AML-193 (cell line): ENCODE measurements at places on chromosomes 5 and 9.

DNA sequence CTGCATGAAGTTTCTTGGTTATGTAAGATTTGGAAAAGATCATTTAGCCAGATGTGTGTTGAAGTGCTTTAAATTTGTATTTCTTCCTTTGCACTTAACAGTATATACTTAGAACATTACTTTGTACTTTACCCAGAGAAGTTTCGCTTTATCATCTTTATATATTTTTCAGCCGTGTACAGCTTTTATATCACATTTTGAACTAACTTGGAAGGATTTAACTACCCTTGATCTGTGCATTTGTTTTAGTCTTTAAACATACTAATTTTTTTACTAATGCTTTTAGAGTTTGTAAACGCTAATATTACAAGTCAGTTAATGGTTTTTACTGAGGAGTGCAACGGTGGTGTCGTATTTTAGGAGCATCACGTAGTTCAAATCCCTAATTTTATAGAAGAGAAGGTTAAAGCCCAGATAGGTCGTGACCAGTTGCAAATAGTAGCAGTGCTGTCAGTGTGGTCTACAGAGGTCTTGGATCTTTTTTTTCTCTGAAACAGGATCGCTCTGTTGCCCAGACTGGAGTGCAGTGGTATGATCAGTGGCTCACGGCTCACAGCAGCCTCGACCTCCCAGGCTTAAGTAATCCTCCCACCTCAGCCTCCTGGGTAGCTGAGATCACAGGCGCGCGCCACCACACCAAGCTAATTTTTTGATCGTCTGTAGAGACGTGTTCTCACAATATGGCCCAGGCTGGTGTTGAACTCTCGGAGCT lies 2.0 kb downstream of the MATR3 start:
- DNase-seq = no peak

DNA sequence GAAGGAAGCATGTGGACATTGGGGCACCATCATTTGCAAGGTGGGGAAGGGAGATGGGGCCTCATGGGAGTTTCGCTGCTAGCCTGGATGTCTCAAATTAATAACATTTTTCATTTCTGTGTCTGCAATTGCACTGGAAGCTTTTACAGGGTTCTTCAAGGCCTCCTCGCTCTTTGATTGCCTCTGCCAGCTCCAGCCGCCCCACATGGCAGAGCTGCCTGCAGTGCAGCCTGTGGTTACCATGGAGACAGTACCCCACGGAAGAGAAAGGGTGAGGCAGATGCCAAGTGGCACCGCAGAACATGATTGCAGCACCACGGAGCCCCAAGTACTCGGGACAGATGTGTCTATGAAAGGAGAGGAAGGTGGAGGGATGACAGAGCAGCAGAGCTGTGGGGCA lies 25.4 kb downstream of the CTNND2 start:
- no peak for DNase-seq

DNA sequence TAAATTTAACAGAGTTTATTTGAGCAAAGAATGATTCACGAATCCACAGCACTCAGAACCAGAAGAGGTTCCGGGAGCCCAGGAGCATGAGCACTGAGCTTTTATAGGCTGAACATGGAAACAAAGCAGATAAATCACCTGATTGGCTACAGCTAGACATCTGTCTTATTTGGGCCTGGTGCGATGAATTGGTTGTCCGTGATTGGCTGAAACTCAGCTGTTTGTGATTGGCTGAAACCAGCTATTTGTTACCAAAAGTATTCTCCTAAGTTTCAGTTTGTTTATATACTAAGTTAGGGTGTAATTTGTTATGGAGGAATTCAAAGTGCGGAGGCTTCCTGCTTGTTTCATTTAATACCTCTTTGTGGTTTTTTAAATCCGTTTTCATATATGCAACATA lies 15.8 kb upstream of the LCP2 start:
- no peak for DNase-seq

DNA sequence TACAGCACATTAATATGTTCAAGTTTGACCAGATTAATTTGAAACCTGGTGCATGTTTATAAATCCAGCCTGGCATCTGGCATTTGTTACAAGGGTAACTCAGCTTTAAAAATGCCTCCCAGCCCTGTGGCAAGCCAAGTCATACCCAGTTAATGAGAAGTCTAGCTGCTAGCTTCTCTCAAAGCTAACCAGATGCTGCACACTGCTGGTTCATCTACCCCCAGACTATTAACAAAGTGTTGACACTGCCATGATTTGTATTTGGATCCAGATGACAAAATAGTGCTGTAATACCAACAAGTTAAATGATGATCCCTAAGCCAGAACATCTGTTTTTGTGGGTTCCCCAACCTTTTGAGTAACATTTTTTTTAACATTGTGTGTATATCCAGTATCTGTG lies 573.7 kb upstream of the DAB2 start:
- DNase-seq = no peak

- peak; percentile 7 for DNase-seq
Observed at GRCh38 chr5:110054240-110054639, 364.5 kb downstream of the MAN2A1 start.

DNA sequence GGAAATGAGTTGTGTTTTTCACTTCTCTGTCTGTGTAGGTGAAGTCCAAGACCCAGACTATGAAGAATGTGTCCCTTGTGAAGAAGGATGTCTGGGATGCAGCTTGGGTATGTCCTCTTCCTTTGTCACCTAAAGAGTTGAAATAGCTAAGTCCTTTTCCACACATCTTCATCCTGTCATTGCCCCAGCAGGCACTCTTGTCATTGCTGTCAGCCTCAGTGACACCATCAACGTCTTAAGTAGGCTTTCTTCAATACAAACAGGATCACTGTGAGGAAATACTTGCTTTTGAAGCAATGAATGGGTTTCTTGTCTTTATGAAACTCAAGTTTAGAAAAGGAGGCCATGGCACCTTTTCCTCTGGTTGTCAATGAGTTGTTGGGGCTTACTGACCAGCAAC lies 153.6 kb downstream of the RFK start:
- no peak for DNase-seq

GRCh38 chr5:53900677-53901076 lies 340.2 kb downstream of the NDUFS4 start:
- DNase-seq = no peak

GRCh38 chr9:15277400-15278090 lies 29.5 kb downstream of the TTC39B start:
- DNase-seq = peak; percentile 8

DNA sequence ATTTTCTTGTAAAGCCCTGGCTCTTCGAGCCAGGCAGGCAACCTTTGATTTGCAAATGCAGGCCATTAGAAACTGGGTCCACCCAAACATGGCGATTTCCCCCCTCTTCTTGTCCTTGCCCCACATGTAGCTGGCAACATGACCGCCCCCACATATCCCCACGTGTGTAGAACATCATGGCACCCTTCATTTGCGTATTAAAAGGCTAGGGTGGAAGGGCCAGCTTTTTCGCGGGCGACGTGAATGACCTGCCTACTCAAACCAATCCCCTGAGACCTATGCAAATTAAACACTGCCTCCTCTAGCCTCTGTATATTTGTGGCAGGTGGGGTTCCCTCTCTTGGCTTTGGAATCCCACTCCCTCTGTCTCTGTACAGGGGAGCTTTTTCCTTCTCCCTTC lies 107.0 kb upstream of the CLINT1 start:
- no peak for DNase-seq

DNA sequence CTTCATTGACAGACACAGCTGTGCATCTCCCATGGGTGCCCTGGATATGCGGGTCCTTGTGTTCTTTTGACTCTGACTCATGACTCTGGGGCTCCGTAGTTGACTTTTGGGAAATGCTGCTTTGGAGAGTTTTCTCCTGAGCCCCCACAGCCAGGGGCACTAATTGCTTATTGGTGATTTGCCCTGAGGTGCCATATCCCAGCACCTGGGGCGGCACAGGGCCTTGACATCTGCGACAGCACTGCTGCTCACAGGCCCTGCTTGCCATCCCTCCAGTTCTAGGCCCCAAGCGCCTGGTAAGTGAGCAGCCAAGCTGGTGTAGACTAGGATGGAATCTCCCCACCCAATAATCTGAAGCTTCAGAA lies 75.1 kb downstream of the AMBP start:
- DNase-seq = no peak

GRCh38 chr9:36086442-36086841 lies 49.7 kb downstream of the RECK start:
- DNase-seq = no peak

GRCh38 chr9:134054891-134055811 lies 12.7 kb downstream of the BRD3 start:
- DNase-seq = no peak

- peak; percentile 75 for DNase-seq
Observed at GRCh38 chr9:97411789-97412625, at the start of gene TDRD7. TSS of gene TDRD7 (plus strand) at chr9:97412096. CDS start at chr9:97428466, 16,370 bp downstream.

GRCh38 chr9:124549016-124549415 lies 41.8 kb upstream of the NR5A1 start:
- DNase-seq = no peak

GRCh38 chr5:111224561-111225345 lies 569 bp downstream of the CAMK4 start:
- DNase-seq = no peak

GRCh38 chr9:93210324-93210973 lies 26.5 kb downstream of the WNK2 start:
- no peak for DNase-seq

GRCh38 chr9:122191584-122191983 lies 31.9 kb downstream of the MORN5 start:
- no peak for DNase-seq

DNA sequence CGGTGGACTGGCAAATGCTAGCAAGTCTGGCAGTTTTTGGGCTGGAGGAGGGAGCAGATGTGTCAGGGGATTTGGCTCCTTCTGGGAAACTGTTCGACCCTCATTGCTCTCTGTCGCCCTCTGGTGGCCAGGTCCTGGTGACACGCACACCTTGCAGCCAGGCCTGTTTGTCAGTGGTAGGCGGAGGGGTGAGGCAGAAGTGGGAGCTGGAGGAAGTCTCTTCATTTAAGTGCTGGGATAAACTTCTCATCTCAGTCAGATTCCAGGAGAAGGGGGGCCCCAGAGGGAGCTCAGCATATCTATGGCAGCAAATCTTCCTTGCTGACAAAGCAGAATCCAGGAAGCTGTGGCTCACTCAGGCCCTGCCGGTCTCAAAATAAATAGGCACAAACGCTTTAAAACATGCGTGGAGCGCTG lies 326.5 kb downstream of the ZSWIM6 start:
- DNase-seq = peak; percentile 16

DNA sequence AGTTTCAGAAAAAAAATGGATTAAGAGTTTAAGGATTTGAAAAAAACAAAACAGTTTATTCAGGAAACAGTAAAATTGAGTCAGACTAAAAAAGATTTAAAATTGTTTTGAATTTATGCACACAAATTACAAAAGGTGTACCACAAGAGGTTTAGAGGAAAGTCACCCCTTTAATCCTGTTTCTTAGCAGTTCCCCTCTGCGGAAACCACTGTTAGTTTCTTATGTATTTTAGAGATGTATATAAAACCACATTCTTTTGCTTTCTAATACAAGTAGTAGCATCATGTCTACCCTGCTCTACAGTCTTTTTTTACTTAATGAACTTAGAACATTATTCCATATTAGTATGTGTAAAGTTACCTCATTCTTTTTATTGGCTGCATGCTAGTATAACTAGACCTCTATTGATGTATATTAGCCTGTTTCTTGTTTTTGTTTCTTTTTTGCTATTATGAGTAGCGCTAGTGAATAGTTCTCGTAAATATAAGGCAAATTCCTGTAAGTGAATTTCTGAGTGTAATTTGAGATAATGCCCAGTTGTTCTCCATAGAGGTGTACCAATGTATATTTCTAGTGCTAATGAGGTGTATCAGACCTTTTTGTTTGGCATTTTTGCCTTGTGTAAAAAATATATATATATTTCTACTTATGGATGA lies 20.0 kb downstream of the GPBP1 start:
- DNase-seq = no peak

DNA sequence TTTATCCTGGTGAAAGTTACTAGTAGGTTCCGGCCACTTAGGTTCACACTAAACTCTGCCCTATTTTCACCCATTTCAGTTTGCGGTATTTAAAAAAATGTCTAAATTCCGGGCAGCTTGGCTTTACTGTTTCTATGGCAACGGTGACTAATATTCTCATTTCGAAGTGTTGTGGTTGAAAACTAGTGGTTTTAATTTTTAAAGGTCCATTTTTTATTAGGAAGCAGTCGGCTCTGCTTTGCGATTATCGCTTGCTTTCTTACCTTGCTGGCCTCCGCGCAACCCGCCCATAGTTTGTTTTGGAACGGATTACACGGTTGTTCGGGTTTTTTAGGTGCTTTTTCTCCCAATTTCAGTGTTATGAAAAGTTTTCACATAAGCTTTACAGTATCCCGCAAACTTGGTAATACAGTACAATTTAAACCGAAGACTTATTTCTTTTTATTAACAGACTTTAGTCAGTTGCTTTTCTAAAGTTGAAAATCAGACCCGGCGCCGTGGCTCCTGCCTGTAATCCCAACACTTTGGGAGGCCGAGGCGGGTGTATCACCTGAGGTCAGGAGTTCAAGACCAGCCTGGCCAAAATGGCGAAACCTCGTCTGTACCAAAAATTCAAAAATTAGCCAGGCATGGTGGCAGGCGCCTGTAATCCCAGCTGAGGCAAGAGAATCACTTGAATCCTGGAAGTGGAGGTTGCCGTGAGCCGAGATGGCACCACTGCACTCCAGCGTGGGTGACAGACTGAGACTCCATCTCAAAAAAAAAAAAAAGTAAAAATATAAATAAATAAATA lies 1.6 kb downstream of the KDM4C start:
- DNase-seq = peak; percentile 81

- no peak for DNase-seq
Observed at GRCh38 chr5:168430296-168430695, 56.0 kb upstream of the RARS1 start.

DNA sequence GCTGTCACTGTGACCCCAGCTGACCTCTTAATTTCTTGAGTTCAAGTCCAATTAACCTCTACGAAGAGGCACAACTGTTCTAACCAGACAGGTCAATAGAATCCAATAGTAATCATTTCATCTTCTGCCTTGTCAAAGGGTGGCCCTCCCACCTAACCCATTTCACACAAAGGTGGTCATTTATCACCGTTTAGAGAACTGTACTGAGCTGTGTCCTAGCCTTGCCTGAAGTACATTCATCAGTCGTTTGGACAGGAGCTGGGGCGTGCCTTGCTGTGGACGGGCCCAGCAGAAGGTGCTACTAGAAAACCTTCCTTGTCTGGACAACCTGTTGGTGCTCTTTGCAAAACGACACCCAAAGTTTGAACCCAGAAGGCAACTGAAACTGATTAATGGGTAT lies 605.4 kb downstream of the ISL1 start:
- no peak for DNase-seq

DNA sequence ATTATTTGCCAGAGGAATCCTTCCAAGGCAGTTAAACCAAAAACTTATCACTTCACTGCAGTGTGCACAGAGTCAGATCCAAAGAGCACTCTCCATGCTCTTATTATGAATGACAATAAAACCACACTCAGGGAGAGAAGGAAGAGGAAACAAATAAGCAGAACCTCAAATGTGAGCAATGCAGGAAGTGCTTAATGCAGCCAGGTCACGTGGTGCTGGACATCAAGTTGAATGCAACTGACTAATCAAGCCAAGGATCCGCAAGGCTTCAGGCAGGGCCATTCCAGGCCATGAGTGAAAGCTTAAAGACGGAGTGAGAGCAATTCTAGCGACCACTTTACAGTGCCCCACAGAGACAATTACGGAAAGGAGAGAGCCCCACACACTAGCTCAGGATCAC lies 230.4 kb upstream of the PUM3 start:
- no peak for DNase-seq
